ENCODE measurements at places on chromosomes 2 and 18.
A peak's percentile ranks its signal among the peaks of the same experiment; 100 is the strongest.

DNA sequence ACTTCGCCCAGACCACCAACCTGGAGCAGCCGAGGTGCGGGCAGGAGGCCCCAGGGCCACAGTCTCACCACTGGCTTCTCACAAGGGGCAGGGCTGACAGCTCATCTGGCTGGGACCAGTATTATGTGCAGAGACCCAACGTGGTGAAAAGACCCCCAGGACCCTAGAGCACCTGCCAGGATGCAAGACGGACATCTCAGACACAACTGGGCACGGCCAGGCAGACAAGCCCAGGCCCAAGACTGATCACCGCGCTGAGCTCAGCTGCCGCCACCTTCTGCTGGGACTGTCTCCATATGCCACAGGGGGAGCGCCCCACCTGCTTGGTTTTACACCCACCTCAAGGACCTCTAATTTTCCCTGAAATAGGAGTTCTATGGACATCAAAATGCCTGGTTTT lies 23.2 kb downstream of the HDAC4 start:
- no peak for DNase-seq
- peaks cover 27% of the 10 kb centered on the region for H3K4me1 ChIP-seq
- H3K36me3 ChIP-seq: no peaks in the 10 kb centered on the region
- no peak overlapping the region for H3K27ac ChIP-seq

GRCh38 chr2:67046591-67046990 lies 350.5 kb upstream of the ETAA1 start:
- H3K36me3 ChIP-seq: no peaks in the 10 kb centered on the region
- H3K27ac ChIP-seq: no peak overlapping the region
- no peaks in the 10 kb centered on the region for H3K4me1 ChIP-seq
- no peak overlapping the region for H3K4me3 ChIP-seq

GRCh38 chr2:225998653-225999052 lies 599.1 kb downstream of the NYAP2 start:
- H3K27ac ChIP-seq: no peak overlapping the region
- H3K27me3 ChIP-seq: peaks cover 3% of the 10 kb centered on the region
- no peak for DNase-seq
- H3K4me3 ChIP-seq: no peak overlapping the region
- no peaks in the 10 kb centered on the region for H3K36me3 ChIP-seq

- H3K4me1 ChIP-seq: peaks cover 28% of the 10 kb centered on the region
- no peaks in the 10 kb centered on the region for H3K36me3 ChIP-seq
- peak overlapping the region; percentile 97 for H3K4me3 ChIP-seq
- H3K27ac ChIP-seq: peak overlapping the region; percentile 63
Observed at GRCh38 chr2:84881581-84882413, 913 bp upstream of the TRABD2A start.

DNA sequence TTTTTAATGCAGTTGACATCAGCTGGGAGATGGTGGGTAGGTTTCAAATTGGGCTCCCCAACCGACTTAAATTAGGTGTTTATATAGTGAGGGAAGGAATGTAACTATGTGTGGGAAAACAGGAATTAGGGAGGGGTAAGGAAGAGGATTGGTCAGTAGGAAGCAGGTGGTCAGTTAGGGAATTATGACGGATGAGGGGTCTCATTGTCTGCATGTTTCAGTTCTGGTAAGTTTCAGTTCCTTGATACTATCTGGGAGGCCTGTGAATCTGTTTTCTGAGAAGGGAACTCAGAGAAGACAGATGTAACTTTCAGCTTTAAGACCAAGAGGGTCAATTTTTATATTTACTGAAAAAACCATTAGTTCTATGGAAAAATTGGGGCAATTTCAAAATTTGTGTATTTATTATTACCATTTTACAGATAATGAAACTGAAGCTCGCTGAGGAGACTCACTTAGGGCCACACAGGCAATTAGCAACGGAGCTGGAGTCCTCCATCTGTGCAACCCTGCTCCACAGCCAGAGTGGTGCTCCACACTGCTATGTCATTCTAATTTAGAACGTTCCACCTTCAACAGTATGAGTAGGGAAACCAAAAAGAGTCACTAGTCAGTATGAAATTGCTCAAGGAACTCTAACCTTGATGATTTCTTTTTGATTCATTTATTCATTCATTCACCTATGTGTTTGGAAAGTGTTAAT lies 36.0 kb upstream of the CCDC195 start:
- H3K27ac ChIP-seq: no peak overlapping the region
- no peaks in the 10 kb centered on the region for H3K27me3 ChIP-seq
- peaks cover 5% of the 10 kb centered on the region for H3K36me3 ChIP-seq
- DNase-seq: no peak
- H3K4me1 ChIP-seq: no peaks in the 10 kb centered on the region
- no peak overlapping the region for H3K4me3 ChIP-seq

- H3K27ac ChIP-seq: no peak overlapping the region
- no peaks in the 10 kb centered on the region for H3K27me3 ChIP-seq
- no peaks in the 10 kb centered on the region for H3K4me1 ChIP-seq
- no peak overlapping the region for H3K4me3 ChIP-seq
- H3K36me3 ChIP-seq: no peaks in the 10 kb centered on the region
Observed at GRCh38 chr2:204892506-204893255, 347.4 kb downstream of the PARD3B start.

GRCh38 chr2:32836933-32837332 lies 109.8 kb upstream of the LTBP1 start:
- peaks cover 11% of the 10 kb centered on the region for H3K4me1 ChIP-seq
- no peaks in the 10 kb centered on the region for H3K36me3 ChIP-seq
- H3K27me3 ChIP-seq: no peaks in the 10 kb centered on the region
